Ureter (tissue), 1 donor: ENCODE measurements at places on chromosomes 6 and 20.

DNA sequence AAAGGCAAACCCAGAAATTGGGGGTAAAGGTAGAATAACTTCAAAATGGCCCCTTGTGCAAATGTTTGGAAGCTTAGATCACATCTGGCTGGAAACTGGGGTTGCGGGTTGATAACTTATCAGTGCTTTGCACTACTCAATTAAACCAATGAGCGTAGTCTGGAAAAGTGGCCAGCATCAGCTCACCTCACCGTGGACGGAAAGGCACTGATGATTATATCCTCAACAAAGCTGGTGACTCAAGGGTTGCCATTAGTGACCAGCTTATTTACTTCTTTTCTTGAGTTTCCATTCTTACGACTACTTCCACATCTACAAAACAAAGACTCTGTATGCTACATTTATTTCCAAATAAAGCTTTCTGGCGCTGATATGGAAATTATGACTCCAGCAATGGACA lies 198.5 kb upstream of the HEY2 start:
- no peak for DNase-seq

DNA sequence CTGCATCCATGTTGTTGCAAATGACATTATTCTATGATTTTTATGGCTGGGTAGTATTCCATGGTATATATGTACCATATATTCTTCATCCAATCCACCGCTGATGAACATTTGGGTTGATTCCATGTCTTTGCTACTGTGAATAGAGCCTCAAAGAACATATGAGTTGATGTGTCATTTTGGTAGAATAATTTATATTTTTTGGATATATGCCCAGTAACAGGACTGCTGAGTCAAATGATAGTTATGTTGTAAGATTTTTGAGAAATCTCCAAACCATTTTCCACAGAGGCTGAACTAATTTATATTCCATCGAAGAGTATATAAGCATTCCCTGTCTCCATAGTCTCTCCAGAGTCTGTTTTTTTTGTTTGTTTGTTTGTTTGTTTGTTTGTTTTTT lies 1373.5 kb downstream of the GRIK2 start:
- no peak for DNase-seq

DNA sequence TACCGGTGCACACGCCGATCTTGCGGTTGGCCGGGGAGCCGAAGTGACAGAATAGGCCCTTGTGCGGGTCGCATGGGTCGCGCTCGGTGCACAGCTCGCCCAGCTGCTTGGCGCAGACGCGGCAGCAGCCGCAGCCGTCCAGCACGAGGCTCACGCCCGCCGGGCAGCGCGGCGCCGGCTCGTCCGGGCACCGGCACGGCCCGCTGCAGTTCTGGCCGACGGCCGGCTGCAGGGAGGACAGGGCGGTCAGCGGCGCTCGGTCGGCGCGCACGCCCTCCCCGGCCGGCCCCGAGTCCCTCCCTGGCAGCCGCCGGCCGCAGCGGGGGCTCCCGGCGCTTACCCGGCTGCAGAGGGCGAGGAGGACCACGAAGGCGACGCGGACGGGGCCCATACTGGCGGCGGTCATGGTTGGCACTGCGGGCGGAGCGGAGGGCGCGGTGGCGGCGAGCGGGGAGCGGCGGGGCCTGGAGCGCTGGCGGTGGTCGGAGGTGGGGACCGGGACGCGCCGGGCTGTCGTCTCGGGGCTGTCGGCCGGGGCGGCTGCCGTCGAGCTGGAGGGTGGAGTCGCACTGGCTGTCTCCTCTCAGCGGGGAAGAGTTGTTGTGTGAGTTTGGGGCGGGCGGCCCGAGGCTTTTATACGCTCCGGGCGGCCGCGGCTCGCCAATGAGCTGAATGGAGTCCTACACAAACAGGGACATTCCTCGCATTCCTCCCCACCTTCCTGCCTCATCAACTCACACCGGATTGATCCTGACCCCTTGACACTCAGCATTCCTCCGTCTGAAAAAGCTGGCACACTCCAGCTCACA lies at the start of gene CCN2:
Gene CCN2, minus strand, starts transcription at position 606 of the 809 bp plus-strand sequence. Its CDS starts 200 bp downstream, at position 406.
- DNase-seq, result peak; percentile 86

DNA sequence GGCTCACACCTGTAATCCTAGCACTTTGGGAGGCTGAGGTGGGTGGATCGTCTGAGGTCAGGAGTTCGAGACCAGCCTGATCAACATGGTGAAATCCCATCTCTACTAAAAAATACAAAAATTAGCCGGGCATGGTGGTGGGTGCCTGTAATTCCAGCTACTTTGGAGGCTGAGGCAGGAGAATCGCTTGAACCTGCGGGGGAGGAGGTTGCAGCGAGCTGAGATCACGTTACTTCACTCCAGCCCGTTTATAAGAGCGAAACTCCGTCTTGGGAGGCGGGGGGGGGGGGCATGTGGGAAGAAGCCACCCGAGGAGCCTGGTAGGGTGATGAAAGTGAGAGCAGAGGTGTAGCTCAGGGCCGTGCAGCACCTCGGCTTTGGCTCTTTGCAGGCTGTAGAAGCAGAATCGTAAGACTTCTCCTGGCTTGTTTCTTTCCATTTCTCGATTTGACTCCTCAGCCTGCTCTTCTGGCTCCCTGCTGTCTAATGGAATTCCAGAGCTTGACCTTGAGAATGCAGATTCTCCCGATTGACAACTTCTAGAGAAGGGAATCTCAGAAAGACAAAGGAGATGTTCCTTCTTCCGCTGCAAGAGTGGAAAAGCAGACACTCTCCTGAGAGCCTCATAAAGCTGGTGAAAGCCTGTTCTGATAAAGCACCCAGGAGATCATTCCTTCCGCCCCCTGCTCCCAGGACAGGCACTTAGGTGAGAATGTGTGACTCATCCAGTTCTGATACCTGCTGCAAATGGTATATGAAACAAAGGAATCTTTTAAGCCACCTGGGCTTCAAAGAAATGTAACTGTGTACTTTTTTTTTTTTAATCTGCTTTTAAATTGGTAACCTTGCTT lies 26.0 kb upstream of the PPP1R16B start:
- no peak for DNase-seq

DNA sequence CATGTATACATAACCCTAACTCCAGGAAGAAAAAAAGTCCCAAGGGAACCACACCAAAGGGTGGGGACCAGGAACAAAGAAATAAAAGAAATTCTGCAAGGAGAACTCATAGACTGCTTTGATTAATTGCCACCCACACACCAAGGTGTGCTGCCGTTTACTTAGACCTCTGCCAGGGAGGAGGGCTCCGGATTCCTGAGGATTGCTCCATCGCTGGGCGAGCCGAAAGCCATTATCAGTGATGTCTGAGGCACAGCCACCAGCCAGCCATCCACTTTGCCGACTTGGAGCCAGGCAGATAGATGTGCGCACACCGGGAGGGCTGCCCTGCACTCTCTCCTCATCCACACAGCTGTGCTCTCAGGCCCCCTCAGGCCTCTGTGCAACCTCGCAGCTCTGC lies 272.7 kb upstream of the FOXQ1 start:
- no peak for DNase-seq

DNA sequence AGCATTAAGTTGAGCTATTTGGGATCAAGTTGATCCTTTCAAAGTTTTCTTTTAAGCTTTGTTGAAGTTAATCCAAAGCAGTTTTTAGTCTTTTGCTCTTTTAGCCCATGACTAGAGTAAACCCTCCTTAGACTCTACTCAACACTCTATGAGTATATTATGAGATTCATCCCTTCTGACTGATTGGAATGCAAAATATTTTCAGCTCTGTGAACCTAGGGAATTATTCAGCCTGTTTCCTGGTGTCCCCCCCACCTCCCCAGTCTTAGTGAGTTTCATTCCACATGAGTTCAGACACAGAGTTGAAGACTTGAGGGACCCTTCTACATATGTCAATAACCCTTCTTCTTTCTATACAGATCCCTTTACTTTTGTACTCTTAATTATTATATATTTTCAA lies 413.7 kb downstream of the RFPL4B start:
- DNase-seq, result no peak

- no peak for DNase-seq
These were observed 35.2 kb downstream of the HFE start for GRCh38 chr6:26122402-26122792.

DNA sequence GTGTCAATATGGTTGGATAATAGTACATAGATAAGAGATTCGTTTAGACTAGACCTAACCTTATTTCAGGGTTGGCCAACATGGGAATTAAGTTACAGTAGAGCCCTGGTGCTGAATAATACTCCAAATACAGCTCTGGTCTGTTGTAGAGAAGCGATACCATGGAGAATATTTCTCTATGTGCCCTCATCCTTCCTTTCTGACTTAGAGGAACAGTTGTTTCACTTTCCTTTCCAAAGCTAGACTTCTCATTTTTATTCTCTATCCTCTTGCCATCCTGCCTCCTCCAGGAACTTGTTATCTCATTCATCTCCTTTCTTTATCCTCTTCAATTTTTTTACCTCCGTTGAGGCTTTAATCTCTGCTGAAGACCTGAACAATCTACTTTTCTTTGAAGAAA lies 68.9 kb downstream of the EDN1 start:
- DNase-seq, result no peak

DNA sequence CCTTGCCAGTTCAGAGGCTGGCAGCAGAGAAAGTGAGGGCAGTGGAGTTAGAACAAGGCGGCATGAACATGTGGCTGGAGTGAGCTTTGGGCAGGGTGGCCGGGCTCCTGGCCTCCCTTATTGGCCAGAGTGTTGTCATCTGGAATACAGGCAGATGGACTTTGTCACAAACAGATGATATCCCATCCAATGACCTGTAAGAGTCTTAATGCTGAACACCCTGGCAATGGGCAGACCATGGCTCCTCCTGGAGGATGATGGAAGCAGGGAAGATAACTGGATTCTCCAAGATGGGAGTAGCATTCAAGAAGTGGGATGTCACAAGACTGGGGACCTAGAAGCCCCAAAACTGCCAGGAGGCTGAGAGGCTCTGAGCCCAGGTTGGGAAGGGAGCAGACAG lies 242.1 kb downstream of the MAFB start:
- no peak for DNase-seq

DNA sequence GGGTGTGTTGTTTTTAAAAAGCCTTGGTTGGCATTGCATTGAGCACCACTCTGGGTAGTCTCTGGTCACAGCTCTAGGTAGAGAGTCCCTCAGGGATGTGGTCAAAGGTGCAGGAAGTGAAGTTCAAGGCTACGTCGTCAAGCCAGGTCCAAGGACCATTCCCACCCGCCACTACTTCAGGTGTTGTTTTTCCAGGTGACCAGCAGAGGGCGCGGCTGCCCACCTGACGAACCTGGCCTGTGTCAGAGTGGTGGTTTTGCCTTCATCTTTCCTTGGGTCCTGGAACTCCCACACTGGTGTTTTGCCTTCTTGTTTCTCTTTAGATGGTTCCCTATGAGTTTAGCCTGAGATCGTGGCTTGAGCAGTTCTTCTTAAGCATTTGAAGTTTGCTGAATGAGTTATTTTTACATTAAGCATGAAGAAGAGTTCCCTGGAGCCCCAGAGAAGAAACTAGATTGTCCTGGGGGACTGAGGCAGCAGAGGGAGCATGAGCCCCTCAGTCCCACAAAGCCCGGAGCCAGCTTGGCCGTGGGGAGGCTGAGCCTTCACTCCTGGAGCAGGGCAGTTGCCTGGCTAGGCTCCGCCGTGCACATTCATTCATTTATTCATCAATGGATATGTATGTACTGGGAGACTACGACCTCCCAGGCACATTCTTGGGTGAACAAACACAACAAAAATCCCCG lies 5.6 kb upstream of the PHACTR3 start:
- DNase-seq, result no peak

DNA sequence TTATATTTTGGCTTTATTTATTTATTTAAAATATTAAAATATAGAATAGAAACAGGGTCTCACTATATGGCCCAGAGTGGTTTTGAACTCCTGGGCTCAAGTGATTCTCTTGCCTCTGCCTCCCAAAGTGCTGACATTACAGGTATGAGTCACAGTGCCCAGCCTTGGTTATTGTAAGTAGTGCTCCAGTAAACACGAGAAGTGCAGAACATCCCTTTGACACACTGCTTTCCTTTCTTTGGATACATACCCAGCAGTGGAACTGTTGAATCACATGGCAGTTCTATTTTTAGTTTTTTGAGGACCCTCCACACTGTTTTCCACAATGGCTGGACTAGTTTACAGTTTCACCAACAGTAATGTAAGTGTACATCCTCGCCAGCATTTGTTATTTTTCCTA lies 203.9 kb downstream of the PHF3 start:
- no peak for DNase-seq

DNA sequence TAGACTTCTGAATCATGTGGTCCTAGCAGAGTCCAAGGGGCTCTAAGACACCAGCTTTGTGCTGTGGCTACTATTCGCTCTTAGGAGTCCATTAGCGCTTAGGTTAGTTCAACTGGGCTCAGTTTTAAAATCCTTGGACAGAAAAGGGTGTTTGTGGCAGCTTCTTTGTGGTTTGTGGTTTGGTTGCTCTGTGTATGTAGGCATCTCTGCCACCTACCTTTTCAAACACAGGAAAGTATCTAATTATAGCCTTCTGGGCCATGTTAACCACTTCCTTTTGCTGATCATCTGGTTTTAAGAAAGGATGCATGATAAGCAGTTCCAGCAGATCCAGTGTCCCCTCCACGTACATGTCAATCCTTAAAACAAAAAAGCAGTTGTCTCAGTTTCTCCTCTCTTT lies 10.8 kb downstream of the GSTA4 start:
- DNase-seq, result no peak

GRCh38 chr20:22768266-22769178 lies 184.2 kb upstream of the FOXA2 start:
- no peak for DNase-seq

GRCh38 chr6:15980801-15981200 lies 148.1 kb upstream of the MYLIP start:
- DNase-seq, result no peak

DNA sequence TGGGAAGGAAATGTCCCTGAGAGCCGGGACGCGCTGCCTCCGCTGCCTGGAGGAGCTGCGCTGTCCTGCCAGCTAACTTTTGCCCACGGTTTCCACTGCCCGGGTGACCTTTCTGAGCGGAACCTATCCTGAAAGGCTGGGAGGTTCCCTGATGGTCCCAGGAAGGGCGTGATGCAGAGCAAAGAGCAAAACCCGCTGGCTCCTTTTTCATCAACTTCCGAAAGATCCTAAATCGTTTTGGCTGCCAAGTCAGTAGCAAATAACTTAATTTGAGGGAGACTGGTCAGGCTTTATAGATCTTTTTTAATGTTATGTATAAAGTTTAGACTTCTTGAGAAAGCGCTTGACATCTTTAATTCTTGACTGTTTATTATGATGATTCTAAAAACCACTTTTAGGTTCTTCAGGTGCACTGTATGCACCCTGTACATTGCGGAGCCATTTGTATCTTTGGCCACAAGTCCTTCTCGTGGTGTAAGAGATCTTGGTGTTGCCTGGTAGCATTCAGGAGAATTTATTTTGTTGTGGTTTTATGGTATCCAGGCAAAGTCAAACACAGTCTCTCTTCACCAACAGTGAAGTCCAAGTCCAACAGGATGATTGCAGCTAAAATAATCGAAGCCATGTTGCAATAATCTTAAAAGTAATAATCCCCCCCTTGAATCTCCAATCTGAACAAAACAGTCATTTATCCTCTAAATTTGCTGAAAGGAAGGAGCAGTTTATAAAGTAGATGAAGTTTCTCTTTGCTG lies at the start of gene SYNE1:
Gene SYNE1, minus strand, starts transcription at position 67 of the 752 bp plus-strand sequence. CDS start 9,031 bp downstream, outside the sequence.
- DNase-seq, result peak; percentile 43

DNA sequence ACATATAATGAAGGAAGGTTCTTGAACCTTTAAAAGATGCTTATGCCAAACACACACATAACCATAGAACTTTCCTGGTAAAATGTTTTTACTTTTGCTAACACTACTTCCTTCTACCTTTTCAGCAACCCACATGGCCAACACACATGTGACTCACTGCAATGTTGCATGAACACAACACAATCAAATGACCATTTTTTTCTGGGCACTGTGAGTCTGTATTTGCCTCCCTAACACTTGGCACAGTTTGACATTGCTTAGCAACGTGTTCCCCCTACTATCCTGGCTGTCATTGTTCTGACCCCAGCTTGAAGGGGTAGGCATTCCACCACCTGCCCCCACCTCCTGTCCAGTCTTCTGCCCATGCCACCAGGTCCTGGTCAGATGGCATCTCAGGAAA lies 204.8 kb upstream of the PRND start:
- DNase-seq, result no peak
